HuH-7 (cell line): ENCODE measurements at places on chromosomes 6 and 20.

DNA sequence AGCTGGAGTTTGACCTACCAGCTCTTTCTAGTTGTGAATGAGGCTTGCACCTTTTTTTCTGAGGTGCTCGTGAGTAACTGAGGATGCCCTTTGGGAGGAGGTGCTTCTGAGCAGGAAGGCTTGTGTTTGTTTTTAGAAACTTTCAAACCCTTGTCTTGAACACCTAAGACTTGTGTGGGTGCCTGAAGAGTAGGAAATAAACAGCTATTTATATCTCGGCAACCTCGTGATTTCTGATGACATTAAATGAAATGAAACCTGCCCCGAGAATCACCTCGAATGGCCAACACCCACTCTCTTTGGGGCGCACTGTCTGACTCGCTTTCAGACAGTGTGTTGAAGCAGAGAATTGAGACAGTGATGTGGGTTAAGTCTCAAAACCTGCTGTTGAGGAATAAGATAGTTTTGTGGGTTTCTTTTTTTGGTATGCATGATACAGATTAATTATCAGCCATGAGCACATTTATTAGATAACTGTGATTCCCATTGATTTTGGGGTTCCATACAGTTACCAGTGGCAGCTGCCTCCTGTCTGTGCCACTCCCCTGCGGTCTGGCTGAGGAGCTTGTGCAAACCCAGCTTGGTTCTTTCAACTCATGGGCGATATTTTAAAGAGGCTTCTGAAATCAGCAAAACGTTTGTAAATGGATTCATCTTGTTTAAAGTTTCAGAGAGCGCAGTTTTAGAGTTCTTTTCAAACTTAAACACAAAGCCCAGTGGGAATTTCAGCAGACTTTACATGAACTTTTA is 8.4 kb downstream of the IRF4 start:
- DNase-seq, result no peak

DNA sequence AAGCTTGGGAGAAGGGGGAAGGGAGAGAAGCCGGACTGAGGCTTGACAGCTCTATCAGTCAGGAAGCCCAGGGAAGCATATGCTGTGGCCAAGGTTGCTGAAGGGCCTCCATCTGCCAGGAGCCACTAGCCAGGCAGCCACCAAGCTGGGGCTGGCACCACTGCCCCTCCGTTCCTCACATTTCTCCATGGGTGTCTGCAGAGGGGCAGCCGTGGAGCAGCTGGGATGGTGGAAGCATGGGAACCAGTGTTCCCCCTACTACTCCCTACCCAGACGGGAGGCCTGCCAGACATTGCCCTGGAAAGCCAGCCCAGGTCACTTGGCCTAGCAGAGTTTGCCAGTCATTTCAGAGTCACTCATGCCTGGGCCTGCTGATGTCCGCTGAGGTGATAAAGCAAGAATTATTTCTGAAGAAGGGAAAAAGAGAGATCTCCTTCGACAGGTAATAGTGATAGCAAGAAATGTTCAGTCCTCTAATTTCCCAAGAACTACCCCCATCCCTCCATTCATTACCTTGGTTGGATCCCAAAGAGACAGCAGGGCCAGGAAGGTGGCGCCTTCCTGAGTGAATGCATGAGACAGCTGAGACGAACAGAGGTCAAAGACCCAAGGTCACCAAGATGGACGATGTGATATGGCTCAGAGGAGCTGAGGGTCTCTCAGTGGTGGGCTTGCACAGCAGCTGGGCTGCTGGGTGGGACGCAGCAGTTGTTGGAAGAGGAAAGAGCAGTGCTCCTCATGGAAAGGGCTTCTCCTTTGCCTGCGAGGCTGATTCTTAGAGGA is 21.9 kb downstream of the SNPH start:
- DNase-seq, result no peak

GRCh38 chr20:10597637-10598036 is 76.2 kb downstream of the JAG1 start:
- DNase-seq, result no peak

GRCh38 chr20:57664924-57665588 is 44.8 kb downstream of the PMEPA1 start:
- DNase-seq, result no peak

- DNase-seq, result no peak
Observed at GRCh38 chr20:22802296-22802695, 217.9 kb upstream of the FOXA2 start.

- DNase-seq, result no peak
Observed at GRCh38 chr6:161271343-161272030, 2.4 kb downstream of the AGPAT4 start.

DNA sequence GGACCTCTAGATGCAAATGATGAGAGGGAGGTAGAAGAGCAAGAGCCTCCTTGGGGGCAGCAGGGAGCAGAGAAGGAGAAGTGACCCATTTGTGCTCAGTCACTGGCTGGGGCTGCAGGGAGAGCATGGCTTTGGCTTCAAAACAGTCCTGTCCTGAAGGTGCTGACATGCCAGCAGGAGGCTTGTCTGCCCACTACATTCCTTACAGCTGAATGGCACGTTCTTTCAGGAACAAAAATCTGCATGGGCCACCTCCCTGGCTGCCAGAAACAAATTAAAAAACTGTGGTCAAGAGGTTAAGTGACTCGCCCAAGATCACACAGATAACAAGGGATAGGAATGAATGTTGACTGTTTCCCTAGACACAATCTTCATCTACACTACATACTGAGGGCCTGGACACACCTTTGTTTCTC is 188.8 kb downstream of the HIVEP2 start:
- DNase-seq, result no peak

GRCh38 chr20:47468290-47469050 is 33.2 kb upstream of the NCOA3 start:
- DNase-seq, result no peak

DNA sequence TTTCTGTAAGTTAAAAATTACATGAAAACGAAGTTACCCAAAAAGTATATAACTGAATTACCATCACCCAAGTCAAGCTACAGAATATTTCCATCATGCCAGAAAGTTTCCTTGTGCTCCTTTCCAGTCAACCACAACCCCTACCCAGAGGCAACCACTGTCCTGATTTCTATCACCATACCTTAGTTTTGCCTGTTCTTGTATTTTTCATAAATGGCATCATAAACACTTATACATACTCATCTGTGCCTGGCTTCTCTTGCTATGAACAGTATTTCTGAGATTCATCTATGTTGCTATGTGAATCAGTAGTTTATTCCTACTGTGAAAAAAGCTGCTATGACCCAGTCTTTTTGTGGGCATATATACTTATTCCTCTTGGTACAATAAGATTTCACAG is 7.4 kb downstream of the FKBP5 start:
- DNase-seq, result no peak

GRCh38 chr6:137754366-137754765 is 112.7 kb upstream of the TNFAIP3 start:
- DNase-seq, result no peak
